ENCODE measurements at places on chromosomes 6 and 20.

DNA sequence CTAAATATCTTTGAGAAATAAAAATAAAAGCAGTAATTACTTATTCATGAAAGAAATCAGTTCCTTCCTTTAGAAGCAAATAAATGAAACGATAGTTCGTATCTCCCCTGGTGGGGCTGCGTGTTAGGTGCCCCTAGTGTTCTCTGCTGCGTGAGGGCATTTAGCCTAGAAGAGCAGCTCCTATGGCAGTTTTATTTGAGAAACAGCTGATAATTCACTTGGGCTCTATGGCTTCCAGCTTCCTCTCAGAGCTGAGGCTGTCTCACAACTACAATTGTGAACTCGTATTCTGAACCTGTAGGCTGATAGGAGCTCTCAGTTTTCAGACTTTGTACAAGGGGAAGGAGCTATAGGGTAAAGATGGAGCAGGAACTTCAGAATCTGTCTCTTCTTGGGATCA is 540.0 kb upstream of the MAP3K7 start:
- no peak for DNase-seq

DNA sequence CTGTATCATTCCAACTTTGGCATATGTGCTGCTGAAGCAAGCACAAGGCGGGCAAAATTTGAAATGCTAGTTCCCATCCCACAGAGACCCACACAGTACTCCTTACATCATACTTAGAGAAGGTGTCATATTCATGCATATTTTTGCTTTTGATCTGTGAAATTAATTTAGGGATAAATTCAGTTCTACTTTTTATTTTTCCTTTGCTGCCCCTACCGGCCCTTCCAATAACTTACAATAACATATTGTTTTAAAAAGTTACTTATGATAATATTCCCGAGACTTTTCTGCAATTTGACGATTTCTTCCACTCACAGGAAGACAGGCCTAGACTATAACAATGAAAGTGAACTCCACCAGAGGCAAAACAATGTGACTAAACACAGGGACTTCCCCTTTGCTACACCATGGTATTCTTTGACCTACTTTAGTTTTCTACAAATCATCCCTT is 35.0 kb downstream of the SESN1 start:
- no peak for DNase-seq

DNA sequence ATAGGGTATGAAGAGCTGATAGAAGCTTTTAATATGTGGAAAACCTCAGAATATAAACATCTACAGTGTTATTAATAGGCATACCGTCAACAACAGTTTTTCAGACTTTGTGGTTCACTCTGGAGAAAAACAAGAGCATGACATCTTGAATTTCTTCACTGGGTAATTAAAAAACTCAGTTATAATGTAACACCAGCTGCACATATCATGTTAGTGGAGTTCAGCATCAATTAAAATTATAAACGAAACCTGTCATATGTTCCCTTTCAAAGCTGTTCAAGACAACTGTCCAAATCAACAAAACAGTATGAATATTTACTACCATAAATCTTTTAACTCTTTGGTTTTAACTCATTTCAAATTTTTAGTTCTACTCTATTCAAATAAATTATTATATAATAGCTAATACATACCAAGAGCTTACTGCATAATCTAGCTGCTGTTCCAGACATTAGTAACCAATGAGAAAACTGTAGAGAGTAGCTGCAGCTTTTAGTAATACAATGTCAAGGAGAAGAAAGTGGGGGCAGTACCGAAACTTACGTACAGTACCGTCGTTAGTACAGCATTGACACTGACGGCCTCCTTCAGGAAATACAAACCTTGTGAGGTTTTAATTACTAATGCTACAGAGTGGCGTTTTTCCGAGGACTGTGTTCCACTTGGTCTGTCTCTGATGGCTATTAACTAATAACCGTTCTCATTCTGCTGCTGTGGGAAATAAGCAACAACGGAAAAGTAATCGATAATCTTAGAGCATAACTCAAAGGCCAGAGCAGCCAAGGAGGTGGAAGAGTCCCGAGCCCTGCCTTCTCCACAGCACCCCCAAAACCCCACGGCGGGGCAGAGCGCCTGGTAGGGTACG is 532 bp upstream of the PM20D2 start:
- DNase-seq: peak; percentile 43

DNA sequence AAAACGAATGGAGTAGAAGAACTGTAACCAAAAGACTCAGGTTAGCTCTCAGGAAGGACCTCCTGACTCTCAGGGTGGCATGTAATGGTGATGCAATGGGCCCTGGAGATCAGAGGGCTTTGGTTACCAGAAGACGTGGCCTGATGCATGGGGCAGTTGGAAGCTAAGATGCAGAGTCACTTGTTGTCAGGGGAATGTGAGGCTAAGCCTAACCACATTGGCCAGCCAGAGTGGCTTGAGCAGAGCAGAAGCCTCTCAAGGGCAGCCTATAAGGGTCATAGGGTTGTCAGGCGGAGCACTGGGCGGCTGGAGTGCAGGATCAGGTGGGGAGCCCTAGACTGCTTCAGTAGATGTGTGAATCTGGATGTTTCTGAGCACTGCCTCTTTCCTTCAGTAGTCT is 5.9 kb downstream of the CNBD2 start:
- no peak for DNase-seq

GRCh38 chr6:147205690-147206600 is 1.7 kb downstream of the STXBP5 start:
- no peak for DNase-seq

GRCh38 chr20:47464380-47465101 is 37.1 kb upstream of the NCOA3 start:
- DNase-seq: no peak

- DNase-seq: no peak
These were observed 80.4 kb downstream of the DACT2 start for GRCh38 chr6:168239044-168239773.

- DNase-seq: no peak
These were observed 127.9 kb downstream of the QRSL1 start for GRCh38 chr6:106757267-106757666.

GRCh38 chr6:161740486-161740885 is 466.6 kb upstream of the AGPAT4 start:
- DNase-seq: no peak

DNA sequence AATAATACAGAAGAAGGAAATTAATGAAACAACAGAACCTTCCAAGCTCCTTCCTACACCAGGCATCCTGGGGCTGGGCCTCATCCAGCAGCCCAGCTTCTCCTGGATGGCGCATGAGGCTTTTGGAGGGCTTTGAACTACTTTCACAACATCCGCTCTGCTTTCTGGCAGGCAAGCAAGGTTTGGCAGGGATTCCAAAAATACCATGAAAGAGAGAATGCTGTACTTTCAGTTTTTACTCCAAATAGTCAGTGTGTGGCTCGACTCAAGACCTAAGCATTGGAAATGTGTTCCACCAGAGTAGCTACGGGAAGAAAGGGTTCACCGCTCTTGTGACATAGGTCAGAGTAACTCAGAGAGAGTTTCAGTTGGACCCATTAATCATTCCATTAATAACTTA is 125.4 kb downstream of the OPRM1 start:
- DNase-seq: no peak

GRCh38 chr6:162726947-162727321 is 632 bp downstream of the PRKN start:
- DNase-seq: peak; percentile 17

Measured in activated CD4-positive, alpha-beta T cell treated with anti-CD3 and anti-CD28 coated beads for 48 hours (primary cell).